ENCODE measurements at places on chromosomes 2 and 18. TPM values are rescaled to one million over a fixed set of nuclear protein-coding genes. Genes with fewer than 3 reads are reported as not detected.

The FZD7 gene
- polyA plus RNA-seq, result 0.13 TPM

The INPP5D gene
- 101 TPM for polyA plus RNA-seq

- no peak overlapping the region for H3K27ac ChIP-seq
- H3K27me3 ChIP-seq, result no peaks in the 10 kb centered on the region
- no peak for DNase-seq
Observed at GRCh38 chr2:178756843-178757242, 50.4 kb downstream of the TTN start.

GRCh38 chr18:29248805-29249204, 1071.9 kb upstream of the CDH2 start:
- no peak overlapping the region for H3K27ac ChIP-seq
- no peaks in the 10 kb centered on the region for H3K27me3 ChIP-seq
- H3K36me3 ChIP-seq, result no peaks in the 10 kb centered on the region
- no peaks in the 10 kb centered on the region for H3K4me1 ChIP-seq

DNA sequence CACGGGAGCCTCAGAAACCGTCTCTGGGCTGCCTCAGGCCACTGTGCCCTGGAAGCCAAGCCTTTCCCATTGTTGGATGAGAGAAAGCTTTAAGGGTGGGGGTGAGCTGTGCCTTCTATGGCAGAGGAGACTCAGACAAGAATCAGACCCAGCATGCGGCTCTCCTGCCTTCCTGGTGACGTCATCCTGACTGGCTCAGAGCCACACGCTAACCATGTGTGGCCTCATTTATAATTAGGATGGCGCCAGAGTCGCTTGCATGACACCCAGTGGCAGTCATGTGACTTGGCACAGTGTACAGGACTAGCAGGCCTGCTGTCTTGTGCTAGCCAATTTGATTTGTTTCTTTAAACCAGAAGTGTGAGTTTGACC, 99.1 kb downstream of the SH3BP4 start:
- no peak overlapping the region for H3K4me3 ChIP-seq
- H3K27me3 ChIP-seq, result no peaks in the 10 kb centered on the region
- H3K36me3 ChIP-seq, result peaks cover 10% of the 10 kb centered on the region
- DNase-seq, result no peak
- no peak overlapping the region for H3K27ac ChIP-seq

- H3K4me3 ChIP-seq, result peak overlapping the region; percentile 90
- peaks cover 86% of the 10 kb centered on the region for H3K4me1 ChIP-seq
- H3K36me3 ChIP-seq, result peaks cover 19% of the 10 kb centered on the region
- peak; percentile 59 for DNase-seq
- H3K27ac ChIP-seq, result peak overlapping the region; percentile 86
- no peaks in the 10 kb centered on the region for H3K27me3 ChIP-seq
Observed at GRCh38 chr2:105746177-105747080, 1.7 kb downstream of the NCK2 start.

DNA sequence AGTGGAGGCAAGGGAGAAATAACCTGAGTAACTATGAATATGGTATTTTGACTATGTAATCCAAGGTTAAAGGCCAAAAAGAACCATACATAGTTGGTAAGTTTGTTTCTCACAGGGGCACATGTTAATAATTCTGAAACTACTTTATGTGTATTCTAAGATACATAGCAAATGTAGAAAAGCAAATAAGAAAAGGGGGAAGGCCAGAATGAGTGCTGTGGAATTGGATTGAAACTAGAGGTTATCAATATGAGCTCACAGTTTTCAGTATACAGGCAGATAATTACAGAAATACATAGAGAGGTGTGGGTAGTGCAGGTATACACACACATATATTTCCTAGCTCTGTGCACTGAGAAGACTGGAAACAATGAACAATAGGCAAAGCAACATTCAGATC, 13.7 kb downstream of the INO80C start:
- H3K27me3 ChIP-seq, result no peaks in the 10 kb centered on the region
- peaks cover 20% of the 10 kb centered on the region for H3K4me1 ChIP-seq
- H3K27ac ChIP-seq, result no peak overlapping the region
- DNase-seq, result no peak
- no peak overlapping the region for H3K4me3 ChIP-seq

GRCh38 chr2:227238238-227239237, 74.1 kb downstream of the COL4A3 start:
- no peaks in the 10 kb centered on the region for H3K4me1 ChIP-seq
- H3K36me3 ChIP-seq, result no peaks in the 10 kb centered on the region
- DNase-seq, result peak; percentile 35
- H3K4me3 ChIP-seq, result no peak overlapping the region
- no peak overlapping the region for H3K27ac ChIP-seq

DNA sequence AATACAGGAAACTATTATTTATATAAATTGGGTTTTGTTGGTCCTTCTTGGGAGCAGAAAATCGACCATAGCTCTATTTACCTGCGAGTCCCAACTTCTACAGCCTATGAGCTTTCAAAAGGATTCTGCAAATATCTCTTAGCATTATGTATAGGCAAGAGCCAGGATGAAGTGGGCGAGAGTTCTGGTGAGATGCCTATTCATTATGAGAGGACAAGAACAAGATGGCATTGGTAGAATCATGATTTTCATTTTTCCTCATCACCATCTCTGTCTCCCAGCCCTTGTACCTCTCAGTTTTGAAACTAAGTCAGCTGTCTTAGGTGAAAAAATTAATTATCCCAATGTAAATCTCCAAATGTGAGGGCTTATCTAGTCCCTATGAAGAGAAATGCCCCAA, 25.0 kb downstream of the WIPF1 start:
- H3K27me3 ChIP-seq, result no peaks in the 10 kb centered on the region
- peaks cover 25% of the 10 kb centered on the region for H3K36me3 ChIP-seq
- no peak for DNase-seq
- no peak overlapping the region for H3K27ac ChIP-seq
- H3K4me1 ChIP-seq, result peaks cover 10% of the 10 kb centered on the region
- H3K4me3 ChIP-seq, result no peak overlapping the region

- DNase-seq, result no peak
- H3K27ac ChIP-seq, result no peak overlapping the region
- H3K4me1 ChIP-seq, result peaks cover 14% of the 10 kb centered on the region
- peaks cover 14% of the 10 kb centered on the region for H3K27me3 ChIP-seq
- no peak overlapping the region for H3K4me3 ChIP-seq
- no peaks in the 10 kb centered on the region for H3K36me3 ChIP-seq
Observed at GRCh38 chr2:98828793-98829371, 98.0 kb upstream of the MGAT4A start.
